ENCODE measurements at places on chromosomes 5 and 9.

DNA sequence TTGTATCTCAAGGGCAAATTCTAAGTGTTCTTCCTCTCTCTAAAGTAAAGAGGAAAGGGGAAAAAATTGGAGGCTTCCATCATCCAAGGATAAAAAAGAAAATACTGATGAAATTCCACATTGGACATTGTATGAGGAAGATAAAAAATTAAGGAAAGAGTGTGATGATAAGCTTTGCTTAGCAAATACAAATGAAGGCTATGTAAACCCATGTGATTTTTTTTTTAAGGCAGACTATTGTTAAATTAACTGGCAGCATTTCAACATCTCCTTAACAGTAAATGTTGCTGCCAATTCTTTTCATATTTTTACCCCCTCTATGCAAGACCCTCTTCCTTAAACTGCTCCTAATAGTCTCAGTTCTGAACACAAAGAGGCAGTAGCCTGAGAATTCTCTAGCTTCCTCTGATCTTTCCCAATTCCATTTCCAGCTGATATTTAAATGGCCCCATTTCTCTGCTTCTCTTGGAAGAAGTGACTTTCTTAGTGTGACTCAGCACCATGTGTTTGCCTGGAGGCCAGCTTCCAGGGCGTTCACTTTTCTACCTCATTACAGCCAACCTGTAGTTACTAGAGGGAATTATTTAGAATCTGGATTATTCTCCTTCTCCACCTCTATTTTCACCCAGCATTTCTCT lies 159.7 kb downstream of the TLE1 start:
- DNase-seq, result peak; percentile 57

DNA sequence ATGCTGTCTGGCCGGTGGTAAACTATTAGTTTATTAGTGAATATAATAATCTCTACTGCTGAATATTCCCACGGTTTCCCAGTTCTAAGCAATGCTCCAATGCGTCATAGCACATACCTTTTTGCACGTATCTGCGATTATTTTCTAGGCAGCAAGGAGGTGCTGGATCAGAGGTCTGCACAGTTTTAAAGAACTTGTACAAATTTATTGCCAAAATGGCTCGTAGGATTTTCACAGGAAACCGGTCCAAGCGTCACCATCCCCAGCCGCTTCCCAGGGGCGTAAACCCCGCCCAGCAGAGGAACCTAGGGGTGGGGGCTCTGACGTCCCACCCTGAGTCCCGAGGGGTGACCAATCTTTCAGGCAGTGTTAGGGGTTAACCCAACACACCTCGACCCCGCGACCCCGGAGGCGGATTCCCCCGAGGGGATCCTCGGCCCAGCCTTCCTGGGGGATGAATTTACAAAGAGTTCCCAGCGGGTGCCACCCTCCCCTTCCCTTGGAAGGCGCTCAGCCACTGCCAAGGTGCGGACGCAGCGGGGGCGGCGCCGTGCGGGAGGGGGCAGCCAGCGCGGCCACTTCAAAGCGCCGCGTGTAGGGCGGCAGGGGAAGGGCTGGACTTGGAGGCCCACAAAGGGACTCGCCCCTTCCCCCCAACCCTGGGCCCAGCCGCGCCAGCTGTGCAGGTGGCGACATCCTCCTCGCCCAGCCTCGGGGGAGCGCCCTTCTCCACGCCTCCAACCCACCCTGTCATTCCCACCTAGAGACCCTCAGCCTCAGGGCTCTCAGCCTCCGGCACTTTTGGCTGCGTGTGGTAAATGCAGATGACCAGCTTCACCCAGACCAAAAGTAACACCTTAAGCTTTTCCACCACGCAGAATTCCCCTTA lies 43.5 kb upstream of the TCF7 start:
- peak; percentile 91 for DNase-seq

GRCh38 chr5:2917093-2917492 lies 165.6 kb upstream of the IRX2 start:
- DNase-seq, result no peak

DNA sequence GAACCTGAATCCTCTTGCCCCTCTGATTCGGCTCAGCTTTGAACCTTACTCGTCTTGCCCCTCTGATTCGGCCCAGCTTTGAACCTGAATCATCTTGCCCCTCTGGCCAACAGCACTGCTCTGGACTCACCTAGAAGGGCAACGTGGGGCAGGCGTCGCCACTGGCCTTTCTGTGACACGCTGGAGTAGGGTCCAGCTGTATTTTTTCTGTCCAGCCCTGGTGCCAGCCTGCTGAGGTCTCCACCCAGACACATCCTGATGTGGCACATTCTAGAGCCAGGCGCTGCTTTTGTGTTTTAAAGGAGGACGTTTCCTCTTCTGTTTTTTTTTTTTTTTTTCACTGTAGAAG lies 15.2 kb upstream of the CPEB4 start:
- DNase-seq, result no peak

DNA sequence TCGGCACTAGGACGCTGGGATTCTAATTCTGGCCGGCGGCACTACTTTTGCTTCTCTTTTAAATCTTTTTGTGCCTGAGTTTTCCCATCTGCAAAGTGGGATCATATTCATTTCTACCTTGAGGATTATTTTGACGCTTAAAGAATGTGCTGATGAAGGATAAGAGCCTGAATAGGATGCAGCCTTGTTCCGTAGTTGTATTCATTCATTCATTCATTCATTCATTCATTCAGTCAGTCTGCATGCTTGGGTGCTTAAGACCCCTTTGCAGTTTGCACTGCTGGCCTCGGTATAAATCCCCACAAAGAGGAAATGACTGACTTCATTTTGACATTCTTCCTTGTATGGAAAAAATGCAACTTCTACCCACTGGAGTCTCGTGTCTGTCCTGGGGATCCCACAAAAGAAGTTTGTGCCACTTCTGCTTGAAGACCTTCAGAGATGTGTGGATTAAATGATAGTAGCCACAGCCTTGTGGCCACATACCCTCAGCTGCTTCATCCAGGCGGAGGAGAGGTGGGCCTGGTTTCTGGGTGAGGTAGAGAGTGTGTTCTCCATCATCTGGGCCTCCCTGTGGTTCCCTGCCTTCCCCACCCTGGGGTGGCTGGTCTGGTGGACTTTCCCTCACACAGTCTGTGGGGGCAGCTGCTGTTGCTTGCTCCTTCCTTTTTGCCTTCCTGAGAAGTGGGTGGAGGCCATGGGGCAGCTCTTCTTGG lies 62.6 kb downstream of the PPARGC1B start:
- no peak for DNase-seq

DNA sequence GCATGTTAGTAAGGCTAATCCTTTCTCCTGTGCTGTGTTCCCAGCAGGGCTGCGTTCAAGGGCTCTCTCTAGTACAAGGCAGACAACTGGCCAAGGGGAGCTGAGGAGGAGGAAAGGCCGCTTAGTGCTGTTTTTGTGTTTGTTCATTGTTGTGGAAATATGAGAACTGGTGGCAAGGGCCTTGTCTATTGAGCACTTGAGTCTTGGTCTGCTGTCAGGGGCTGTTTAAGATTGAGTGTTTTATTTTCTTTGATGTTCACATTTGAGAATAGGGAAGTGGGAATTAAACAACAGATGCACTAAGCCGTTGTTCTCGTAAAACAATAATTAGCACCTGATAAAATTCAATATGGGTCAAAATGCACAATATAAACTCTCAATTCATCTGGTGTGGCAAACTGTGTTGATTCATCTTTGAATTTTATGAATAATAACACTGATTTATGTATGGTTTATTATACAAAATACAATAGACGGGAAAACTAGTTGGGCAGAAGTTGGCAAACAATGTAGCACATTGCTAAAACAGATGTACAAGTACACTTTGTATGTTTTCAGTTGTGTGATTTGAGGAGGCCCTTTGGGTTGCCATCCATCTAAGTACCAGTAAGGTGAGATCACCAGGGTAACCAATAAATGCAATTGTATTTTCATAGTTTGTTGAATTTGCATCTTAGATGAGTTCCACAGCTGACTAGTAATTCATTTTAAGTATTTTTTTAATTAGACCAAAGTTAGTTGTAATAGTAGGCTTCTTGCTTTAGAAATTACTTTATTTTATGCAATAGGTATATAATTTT lies 97.6 kb upstream of the GRHPR start:
- DNase-seq, result no peak

- no peak for DNase-seq
These were observed 589.9 kb downstream of the ZNF608 start for GRCh38 chr5:124156415-124156996.

GRCh38 chr5:33840927-33841547 lies 50.8 kb downstream of the ADAMTS12 start:
- no peak for DNase-seq

DNA sequence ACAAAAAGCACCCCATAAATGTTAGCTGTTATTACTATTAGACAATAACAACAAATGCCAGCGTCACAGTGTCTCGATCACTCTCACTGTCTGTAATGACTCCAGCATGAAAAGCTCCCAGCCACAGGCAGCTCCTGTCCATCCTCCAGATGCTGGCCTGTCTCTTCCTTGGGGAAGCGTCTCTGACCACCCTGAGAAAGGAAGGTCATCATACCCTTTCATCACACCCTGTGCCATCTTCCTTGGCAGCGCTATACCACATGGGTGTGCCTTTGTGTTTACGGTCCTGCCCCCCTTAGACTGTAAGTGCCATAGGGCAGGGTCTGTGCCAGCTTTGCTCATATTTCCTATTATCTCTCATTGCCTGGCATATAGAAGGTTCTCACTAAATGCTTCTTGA lies 90.6 kb downstream of the PRRT1B start:
- no peak for DNase-seq

DNA sequence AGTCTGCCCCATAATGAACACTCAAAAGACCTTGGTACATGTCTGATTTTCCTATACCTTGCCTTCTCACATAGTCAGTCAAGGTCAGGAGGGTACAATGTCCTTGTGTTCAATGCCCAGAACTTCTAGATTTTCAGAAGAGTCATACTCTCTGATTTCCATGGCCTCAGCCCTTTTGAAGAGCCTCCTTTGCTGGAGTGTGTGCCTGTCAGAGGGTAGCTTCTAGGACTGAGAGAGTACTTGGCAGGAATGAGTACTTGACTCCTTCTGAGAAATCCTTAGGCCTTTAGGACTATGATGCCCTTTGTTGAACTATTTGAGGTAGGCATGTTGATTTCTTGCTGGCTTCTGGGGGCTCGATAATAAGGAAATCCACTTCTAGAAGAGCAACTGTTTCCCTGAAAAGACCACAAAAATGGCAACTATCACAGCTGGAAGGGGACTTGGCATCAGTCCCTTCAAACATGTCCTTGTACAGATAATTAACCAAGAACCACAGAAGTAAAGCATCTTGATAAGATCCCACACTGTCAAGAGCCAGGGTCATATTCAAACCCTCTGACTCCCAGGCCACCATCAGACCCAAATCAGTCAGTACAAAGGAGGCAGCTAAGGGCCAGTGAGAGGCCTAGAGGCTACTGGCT lies 10.6 kb upstream of the MEGF9 start:
- no peak for DNase-seq
